Activated CD4-positive, alpha-beta T cell treated with anti-CD3 and anti-CD28 coated beads for 24 hours (primary cell): ENCODE measurements at places on chromosomes 2 and 18.

- DNase-seq: no peak
These were observed 42.1 kb upstream of the DSG1 start for GRCh38 chr18:31275722-31276463.

- no peak for DNase-seq
These were observed 42.9 kb upstream of the RIT2 start for GRCh38 chr18:43158381-43158780.

GRCh38 chr2:101900375-101900774, 91.4 kb upstream of the IL1R2 start:
- DNase-seq: peak; percentile 45

DNA sequence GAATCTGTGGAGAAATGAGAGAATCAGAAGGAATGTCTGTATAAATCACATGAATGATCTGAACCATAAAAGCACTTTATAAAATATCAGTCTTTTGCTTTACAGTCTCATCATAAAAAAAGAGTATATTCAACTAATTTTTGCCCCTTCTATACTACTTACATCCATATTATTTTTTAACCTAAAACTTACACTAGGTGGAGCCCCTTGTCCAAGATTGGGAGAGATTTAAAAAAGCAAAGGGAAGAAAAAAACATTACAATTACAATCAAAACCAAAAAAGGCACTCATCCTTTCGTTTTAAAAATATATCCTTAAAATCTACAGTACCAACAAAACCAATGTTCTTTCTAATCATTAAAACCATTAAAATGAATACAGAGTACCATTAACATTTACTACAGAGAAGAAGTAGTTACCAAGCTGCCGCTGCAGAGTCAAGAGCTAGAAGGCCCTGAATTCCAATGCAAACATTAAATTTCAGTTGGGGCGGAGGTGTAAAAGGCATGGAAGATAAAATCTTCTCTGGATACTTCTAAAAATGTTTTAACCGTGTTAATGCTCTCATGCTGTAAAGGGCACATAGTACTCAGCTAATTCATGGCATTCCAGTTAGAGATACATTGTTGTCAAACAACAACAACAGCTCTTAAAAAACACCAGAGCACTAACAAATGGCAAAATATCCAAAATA, 56.7 kb upstream of the EPB41L3 start:
- no peak for DNase-seq

DNA sequence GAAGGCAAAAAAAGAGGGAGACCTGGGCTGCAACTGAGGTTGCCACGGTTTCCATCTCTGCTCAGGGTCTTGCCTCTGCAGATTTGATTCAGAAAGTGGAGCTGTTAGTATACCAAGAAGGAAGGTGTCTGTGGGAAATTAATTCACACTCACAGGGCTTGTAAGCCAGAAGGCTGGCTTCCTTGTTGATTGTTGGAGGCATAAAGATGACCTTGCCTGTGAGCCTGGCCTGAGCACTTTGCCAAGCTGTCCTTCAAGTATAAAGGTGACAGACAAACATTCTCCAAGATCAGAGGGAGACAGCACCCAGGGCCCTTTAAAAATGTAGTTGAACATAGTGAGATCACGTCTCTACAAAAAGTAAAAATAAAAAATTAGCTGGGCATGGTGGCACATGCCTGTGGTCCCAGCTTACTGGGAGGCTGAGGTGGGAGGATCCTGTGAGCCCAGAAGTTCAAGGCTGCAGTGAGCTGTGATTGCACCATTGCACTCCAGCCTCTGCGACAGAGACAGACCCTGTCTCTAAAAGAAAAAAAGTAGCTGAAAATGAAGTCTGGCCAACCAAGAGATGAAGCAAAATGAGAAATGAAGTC, 91.2 kb upstream of the UXS1 start:
- no peak for DNase-seq

DNA sequence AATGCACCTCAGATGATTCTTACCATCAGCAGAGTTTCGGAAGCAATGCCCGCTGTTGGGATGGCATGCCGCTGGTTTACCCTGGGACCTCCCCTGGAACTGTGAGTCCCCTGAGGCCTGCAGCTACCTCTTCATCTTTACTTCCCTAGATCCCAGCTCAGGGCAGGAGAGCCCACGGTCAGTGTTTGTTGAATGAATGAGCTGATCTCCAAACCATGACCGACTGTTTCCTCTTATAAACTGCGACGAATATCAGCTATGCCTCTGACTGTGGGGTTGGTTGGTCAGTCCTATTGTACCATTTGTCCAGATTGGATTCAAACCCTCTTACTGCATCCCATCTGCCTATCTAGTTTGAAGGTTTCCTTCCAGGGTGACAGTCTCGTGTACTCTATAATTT, 64.4 kb downstream of the DDX1 start:
- DNase-seq: no peak

DNA sequence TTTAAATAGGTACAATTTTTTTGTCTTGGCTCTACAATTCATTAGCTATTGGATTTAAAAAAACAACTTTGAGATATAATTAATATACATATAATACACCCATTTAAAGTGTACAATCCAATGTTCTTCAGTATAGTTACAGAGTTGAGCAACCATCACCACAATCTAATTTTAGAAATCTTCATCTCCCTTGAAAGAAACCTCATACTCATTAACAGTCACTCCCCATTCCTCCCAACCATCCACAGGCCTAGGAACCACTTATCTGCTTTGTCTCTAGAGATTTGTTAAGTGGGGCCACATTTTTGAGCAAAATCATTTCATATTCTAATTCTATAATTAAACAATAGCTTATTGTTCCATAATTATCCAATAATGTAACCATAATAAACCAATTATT, 32.6 kb downstream of the MRPL33 start:
- no peak for DNase-seq

GRCh38 chr18:63245600-63245999, 74.0 kb downstream of the BCL2 start:
- DNase-seq: no peak
